ENCODE measurements at places on chromosomes 2 and 18.

DNA sequence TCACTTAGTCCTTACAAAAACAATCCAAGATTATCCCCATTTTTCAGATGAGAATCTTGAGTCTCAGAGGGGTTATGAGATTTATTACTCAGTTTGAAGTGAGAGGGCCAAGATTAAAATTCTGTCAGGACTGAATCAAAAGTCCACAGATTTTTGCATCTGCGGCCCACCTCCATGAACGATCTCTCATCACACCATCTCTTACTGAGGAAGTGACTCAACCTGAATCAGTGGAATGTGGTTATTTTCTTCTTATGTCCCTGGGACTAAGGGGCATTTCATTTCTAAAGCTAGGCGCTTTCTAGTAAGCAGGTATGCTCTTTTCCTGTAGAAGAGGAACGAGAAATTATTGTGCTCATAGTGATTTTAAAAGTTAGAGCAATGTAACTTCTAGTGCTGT is 360.3 kb upstream of the SPHKAP start:
- DNase-seq, result no peak

DNA sequence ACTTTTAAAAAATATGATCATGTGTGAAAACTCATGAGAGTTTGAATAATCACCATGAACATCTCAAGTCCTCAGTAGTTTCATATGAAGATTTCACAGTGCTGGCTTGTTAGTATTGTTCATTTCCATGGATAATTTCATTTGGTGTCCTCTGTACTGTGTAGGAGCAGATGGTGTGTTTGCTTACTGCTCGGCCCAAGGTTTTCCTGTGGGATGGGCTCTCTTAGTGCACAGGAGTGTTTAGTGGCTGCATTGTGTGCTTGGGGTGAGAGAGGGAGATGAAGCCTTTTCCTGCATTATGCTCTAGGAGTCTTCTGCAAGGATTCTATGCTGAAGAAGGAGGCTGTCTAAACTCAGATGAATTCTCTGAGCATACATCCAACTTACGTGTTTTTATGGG is 270.6 kb downstream of the SOCS6 start:
- no peak for DNase-seq

DNA sequence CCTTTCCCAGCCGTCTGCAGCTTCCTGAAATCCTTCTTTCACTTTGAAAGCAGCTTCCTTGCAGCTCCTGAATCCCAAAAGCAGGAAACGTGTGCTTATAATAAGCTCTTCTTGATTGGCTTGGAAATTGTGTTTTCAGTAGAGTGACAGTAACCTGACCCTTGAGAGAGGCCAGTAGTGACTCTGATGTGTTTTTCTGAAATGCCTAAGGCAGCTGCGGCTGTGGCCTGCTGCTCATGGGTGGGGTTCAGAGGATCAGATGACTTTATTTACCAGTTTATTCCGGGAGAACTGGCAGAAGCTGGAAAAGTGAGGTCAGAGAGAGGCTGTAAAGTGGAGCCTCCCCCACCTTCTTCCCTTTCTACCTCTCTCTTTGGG is 31.9 kb upstream of the RPIA start:
- DNase-seq, result no peak

- no peak for DNase-seq
These were observed 58.7 kb upstream of the SP3 start for GRCh38 chr2:174023591-174024523.

- no peak for DNase-seq
These were observed 164.2 kb upstream of the SETBP1 start for GRCh38 chr18:44516450-44516849.

DNA sequence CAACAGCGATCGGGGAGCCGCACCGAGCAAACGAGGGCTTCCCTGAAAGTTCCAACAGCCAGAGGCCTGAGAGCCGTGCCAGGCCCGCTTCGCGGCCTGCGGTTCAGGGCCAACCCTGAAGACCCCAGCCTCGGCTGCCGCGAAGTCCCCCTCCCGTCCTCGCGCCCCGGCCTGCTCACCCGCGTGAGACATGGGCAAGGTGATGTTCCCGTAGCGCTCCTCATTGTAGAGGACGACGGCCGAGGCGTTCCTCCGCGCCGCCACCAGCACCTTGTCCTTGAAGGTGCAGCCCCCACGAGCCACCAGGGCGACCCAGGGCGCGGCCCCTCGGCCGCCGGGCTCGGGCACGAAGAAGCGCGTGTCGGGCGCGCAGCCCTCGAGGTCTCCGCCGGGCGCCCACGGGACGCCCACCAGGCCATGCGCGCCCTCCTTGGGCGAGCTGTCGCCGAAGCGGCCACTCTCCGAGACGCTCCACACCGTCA is 510 bp downstream of the RNF149 start:
- DNase-seq, result no peak

DNA sequence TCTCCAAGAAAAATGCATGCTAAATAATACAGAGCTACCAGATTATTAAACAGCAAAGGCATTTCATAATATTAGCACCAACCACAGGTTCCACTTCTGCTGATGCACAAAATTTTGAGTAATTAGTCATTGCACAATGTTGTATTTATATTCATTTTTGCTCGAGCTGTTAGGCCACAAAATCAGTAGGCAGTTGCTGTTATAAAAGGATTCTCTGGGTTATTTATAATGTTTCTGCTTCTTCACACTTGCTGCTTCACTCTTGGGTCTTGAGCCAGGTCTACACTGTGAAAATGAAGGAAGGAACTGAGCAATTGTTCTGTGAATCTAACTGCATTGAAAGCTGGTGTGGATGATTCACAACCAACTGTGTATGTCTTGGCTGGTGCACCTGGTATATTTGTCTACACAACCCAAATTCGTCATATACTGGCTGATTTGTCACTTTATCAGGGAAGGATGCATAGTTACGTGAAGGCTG is 38.3 kb downstream of the MRPL33 start:
- no peak for DNase-seq

DNA sequence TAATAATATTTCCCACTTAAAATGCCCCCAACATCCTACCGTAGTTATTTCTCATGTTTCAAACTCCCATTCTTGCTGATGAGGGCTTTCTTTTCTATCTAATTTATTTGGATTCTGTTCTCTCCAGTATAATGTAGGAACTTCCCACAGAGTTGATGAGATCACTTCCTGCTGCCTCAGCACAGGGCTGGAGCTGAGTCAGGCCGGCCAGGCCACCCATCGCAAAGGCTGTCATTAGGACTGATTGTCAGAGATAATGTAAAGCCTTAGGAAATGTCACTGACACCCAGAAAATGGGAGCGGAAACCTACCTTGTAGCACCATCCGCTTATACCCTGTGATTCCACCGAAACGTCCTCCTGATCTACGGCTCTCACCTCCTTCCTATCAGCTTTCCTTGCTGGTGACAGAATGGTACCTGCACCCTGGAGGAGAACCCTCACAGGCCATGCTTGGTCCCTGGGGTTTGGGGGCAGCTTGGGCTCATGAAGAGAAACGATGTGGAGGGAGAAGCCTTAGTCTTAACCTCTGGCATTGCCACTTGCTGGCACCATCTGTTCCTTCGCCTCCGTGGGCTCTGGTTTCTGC is 672.8 kb upstream of the ID2 start:
- no peak for DNase-seq

DNA sequence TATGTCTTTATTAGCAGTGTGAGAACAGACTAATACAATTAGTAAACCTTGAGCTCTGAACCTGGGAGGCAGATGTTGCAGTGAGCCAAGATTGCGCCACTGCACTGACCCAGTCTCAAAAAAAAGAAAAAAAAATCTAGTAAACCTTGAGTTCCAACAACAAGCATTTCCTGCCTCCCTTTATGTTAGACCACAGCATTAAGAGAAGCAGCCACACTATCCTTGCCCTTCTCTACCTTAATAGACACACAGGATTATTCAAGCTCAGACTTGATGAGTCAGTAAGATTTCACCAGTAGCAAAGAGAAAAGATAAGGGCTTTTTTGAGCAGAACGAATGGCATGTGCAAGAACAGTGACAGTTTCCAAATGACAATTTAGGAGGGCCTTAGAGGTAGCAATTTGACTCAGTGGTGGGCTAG is 18.0 kb upstream of the GLS start:
- no peak for DNase-seq

DNA sequence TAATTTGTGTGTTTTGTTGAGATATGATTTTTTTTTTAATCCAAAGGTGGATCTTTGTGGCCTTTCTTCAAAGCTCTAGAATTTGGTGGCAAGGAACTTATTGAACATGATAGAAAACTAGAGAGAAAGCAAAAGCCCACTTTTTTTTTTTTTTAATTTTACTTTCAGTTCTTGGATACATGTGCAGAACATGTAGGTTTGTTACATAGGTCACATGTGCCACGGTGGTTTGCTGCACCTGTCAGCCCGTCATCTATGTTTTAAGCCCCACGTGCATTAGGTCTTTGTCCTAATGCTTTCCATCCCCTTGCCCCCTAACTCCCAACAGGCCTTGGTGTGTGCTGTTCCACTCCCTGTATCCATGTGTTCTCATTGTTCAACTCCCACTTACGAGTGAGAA is 135.9 kb downstream of the RHBDD1 start:
- DNase-seq, result no peak

DNA sequence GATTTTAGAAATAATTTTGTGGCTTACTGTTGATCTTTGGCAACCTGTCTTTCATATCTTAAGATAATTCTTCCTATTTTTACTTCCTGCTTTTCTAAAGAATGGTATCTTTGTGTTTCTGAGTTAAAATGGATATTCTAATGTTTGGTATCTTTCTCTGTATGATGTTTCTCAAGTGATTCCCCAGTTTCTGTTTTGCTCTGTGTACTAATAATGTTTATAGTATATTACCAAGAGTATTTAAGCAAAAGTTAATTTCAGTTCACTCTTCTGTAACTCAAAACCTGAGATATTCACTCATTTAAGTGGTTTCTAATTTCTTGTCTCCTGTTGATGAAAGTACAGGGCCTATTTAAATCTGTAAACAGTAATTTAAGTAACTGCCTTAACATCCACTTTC is 58.3 kb downstream of the CCDC150 start:
- DNase-seq, result no peak

DNA sequence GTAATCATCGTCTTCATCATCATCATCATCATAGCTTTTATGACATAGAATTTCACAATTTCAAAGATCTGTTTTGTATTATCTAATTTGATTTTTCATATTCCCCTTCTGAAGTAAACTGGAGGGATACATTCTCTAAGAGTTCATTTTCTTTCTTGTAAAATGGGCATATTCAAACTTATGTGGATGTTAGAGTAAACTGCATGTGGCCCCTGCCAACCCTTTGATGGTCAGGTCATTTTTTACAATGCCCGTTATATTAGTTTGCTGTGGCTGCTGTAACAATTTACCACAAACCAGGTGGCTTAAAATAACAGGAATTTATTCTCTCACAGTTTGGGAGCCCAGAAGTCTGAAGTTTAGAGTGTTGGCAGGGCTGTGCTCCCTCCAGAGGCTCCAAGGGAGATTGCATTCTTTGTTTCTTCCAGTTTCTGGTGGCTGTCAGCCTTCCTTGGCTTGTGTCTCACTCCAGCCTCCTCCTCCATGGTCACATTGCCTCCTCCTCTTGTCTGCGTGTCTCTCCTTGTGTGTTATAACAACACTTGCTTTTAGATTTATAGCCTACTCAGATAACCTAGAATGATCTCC is 127.5 kb upstream of the MMADHC start:
- no peak for DNase-seq
